ENCODE measurements at places on chromosomes 4 and X. TPM values are rescaled to one million over a fixed set of nuclear protein-coding genes. Genes with fewer than 3 reads are reported as not detected.

GRID2 gene
- not detected for total RNA-seq

BMX gene
- not detected for total RNA-seq

ERVMER34-1 gene
- not detected for total RNA-seq

LIMCH1 gene
- total RNA-seq: not detected

- H3K36me3 ChIP-seq: no peaks in the 10 kb centered on the region
- H3K27ac ChIP-seq: peak overlapping the region; percentile 29
- peak overlapping the region; percentile 49 for H3K4me3 ChIP-seq
- DNase-seq: no peak
- H3K4me1 ChIP-seq: peaks cover 10% of the 10 kb centered on the region
- H3K27me3 ChIP-seq: no peaks in the 10 kb centered on the region
Observed at GRCh38 chrX:3142259-3143042, 101.2 kb downstream of the ARSF start.
